ENCODE measurements at places on chromosomes 1 and 21.

- DNase-seq, result no peak
Measured at GRCh38 chr1:17184161-17184665, 20.7 kb upstream of the PADI1 start.

DNA sequence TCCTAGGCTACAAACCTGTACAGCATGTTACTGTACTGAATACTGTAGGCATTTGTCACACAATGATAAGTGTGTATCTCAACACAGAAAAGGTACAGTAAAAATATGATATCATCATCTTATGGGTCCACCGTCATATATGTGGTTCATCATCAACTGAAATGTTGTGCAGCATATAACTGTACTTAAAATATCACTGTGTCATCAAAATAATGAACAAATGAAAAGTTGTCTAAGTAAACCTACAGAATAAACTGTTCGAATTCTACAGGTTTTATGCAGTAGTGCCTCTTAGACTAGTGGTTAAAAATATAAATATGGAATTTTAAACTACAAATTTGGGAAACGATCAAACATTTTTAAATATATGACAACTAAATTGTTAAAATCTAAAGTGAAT is 328.8 kb downstream of the KCTD3 start:
- no peak for DNase-seq

GRCh38 chr1:116231752-116232151 is 120.6 kb downstream of the MAB21L3 start:
- DNase-seq, result no peak

DNA sequence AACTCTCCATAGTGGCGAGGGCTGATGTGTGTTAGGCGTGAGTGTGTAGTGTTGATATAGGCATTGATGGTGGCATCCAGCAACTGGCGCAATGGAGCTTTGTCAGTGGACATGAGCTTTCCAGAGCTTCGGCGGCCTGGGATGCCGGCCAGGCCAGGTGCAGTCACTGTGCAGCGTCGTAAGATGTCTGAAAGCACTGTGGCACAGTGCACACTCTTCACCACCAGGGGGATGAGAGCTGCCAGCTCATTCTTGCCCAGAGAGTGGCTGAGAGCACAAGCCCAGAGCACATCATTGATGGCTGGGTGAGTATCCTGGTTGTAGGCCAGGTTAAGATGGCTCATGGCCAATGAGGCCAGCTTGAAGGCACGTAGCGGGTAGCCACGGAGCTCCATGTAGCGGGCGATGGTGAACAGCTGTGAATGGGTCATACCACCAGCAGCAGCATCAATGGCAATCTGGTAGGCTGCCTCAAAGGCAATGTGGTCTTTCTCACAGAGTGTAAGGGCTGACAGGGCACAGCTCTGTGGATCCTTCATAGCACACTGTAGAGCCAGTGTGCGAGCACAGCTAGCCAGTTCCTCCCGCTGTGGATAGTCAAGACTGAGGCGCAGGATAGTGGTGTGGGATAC is 6.7 kb downstream of the UROD start:
- peak; percentile 49 for DNase-seq

DNA sequence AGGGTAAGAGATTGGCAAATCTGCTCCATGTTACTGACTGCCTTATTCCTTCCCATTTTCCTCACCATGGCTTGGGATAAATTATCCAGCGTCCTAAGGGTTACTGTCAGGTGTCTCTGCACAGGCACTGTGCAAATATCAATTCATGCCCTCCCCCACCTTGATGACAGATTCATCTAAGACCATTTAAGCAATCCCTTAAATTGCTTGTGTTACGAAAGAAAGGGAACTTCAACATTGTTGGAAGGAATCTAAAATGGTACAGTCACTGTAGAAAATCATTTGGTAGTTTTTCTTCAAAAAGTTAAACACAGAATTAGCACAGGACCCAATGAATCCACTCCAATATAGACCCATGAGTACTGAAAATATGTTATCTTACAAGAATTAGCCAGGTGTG is 17.6 kb upstream of the MTARC2 start:
- no peak for DNase-seq

GRCh38 chr1:224404916-224405603 is 29.5 kb downstream of the WDR26 start:
- no peak for DNase-seq

GRCh38 chr1:7967196-7967595 is 5.7 kb downstream of the PARK7 start:
- DNase-seq, result no peak

- DNase-seq, result no peak
Measured at GRCh38 chr1:158059984-158060383, 66.5 kb downstream of the KIRREL1 start.

DNA sequence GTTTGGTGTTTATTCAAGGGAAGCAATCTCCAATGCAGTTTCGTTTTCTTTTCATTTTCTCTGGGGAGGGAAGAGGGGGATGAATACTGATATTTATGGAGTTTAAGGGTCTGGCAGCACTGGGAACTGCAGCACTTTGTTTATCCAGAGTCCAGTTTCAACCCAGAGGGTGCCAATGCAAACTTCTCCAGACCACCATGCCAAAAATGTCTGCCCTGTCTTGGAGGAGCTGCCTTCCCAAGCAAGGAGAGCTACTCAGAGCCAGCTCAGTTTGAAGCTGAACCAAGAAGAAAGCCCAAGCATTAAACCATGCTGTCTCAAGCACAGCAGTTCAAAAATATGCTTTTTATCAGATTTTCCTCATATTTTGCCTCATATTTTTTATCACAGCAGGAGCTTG is 589.7 kb downstream of the LMO4 start:
- no peak for DNase-seq

DNA sequence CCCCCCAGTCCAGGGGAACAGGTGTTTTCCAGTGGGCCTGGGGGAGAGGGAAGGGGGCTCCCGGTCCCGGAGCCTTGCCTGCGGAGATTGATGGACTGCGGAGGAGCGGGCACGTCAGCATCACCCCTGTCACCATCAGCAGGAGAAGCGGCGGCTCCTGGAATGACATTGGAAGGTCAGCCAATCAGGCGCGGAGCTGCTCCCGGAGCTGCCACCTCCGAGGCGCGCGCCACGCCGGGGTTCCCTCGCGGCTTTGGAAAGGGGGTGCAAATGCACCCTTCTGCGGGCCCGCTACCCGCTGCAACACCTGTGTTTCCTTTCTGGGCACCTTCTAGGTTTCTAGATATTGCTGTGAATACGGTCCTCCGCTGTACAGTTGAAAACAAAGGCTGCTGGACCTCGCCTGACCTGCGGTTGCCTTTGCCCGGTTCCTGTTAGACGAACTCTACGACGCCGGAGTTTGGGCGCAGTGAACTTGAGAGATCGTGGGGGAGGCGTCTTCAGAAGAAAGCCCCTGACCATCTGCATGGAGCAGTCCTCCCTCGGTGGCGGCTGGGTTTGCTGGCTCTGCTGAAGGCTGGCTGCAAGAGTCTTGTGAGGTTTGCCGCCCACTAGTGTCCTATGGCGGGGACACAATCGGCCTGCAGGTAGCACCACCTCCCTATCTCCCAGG is 5.3 kb downstream of the DSCAM start:
- peak; percentile 71 for DNase-seq

DNA sequence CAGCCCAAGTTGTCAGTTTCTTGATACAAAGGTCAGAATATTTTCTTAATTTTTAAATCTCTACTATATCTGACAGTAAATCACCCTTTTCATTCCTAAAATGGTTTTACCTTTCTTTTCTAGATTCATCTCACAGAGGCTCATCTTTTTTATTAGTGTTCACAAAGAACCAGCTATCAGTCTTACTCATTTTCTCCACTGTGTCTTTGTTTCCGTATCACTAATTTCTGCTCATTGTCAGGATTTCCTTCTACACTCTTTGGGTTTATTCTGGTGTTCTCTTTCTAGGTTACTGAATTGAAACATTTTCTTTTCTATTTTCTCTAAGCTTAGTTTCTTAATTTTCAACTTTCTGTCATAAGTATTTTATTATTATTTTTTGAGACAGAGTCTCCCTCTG is 8.7 kb downstream of the AGPAT3 start:
- DNase-seq, result no peak

GRCh38 chr1:54339126-54339525 is 67.1 kb downstream of the SSBP3 start:
- DNase-seq, result no peak

DNA sequence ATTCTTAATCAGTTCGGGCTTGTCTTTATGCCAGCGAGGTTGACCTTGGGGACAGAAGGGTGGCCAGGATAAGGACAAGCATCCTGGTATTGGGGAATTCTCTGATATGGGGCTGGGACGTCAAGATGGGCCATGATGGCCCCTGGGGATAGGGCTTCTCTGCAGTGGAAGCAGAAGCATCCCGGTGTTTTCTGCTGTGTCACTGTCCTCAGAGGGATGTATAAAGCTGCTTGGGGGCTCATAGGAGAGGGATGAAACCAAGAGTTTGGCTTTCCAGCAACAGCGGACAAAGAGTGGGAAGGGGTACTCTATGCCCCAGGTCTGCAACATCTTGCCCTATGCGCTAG is 1.4 kb upstream of the ATP1B1 start:
- peak; percentile 62 for DNase-seq

GRCh38 chr1:91660708-91661107 is 160.1 kb downstream of the CDC7 start:
- no peak for DNase-seq

- DNase-seq, result peak; percentile 90
Measured at GRCh38 chr1:155125946-155126555, 1.6 kb upstream of the EFNA1 start.
